ENCODE measurements at places on chromosomes 2 and 18. TPM values are rescaled to one million over a fixed set of nuclear protein-coding genes. Genes with fewer than 3 reads are reported as not detected.

- H3K27me3 ChIP-seq, result no peaks in the 10 kb centered on the region
- H3K36me3 ChIP-seq, result peaks cover 49% of the 10 kb centered on the region
- no peak for DNase-seq
- H3K27ac ChIP-seq, result no peak overlapping the region
- no peak overlapping the region for H3K4me3 ChIP-seq
Measured at GRCh38 chr2:73952499-73953446, 26.1 kb downstream of the DGUOK start.

DNA sequence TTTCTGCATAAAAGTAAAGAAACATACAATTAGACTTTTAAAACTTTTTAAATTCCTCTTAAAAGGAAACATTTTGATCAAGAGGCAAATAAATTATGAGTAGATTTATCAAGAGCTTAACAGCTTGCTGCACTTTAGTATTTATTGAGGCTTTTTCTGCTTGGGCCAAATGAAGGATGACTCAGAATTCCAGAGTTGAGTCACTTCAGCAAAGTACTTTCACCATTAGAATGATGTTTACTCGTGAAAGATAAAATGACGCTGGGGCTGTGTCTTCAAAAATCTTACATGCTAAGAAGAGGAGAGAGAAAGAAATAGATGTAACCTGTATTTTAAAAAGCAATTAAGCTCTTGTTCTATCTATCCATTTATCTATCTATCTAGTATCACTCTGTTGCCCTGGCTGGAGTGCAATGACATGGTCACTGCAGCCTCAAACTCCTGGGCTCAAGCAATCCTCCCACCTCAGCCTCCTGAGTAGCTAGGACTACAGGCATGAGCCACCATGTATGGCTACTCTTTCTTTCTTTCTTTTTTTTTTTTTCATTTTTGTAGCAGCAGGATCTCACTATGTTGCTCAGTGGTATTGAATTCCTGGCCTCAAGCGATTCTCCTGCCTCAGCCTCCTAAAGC is 75.3 kb upstream of the RIOK3 start:
- no peak for DNase-seq
- H3K36me3 ChIP-seq, result peaks cover 1% of the 10 kb centered on the region
- no peak overlapping the region for H3K4me3 ChIP-seq
- H3K27ac ChIP-seq, result peak overlapping the region; percentile 96
- H3K4me1 ChIP-seq, result peaks cover 42% of the 10 kb centered on the region
- H3K27me3 ChIP-seq, result no peaks in the 10 kb centered on the region

DNA sequence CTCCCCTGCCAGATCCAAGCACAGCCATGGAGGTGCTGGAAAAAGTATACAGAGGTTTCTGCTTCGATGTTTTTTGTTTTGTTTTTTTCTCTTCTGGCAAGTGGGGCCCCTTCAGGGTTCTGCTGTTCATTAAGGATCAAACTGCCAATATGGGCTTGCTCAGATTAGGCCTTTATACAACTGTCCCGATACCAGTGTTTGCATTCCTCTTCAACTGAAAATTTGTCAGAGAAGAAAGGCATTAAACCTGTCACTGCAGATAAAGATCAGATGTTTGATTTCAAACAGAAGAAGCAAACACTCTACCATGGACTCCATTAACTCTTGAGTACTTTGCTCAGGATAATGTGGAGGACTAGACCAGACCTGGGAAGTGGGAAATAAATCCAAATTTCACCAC is 396.0 kb upstream of the SMIM21 start:
- H3K36me3 ChIP-seq, result no peaks in the 10 kb centered on the region
- DNase-seq, result no peak
- no peak overlapping the region for H3K27ac ChIP-seq
- no peak overlapping the region for H3K4me3 ChIP-seq

- H3K4me1 ChIP-seq, result no peaks in the 10 kb centered on the region
- no peak overlapping the region for H3K4me3 ChIP-seq
- no peaks in the 10 kb centered on the region for H3K27me3 ChIP-seq
- no peak for DNase-seq
- no peak overlapping the region for H3K27ac ChIP-seq
Measured at GRCh38 chr2:229025653-229026052, 245.4 kb downstream of the PID1 start.

GRCh38 chr2:101773137-101773536 is 75.6 kb downstream of the MAP4K4 start:
- peaks cover 76% of the 10 kb centered on the region for H3K4me1 ChIP-seq
- H3K36me3 ChIP-seq, result no peaks in the 10 kb centered on the region
- H3K4me3 ChIP-seq, result no peak overlapping the region

GRCh38 chr2:103788389-103788788 is 1026.6 kb downstream of the TMEM182 start:
- no peak overlapping the region for H3K4me3 ChIP-seq
- no peaks in the 10 kb centered on the region for H3K27me3 ChIP-seq
- H3K36me3 ChIP-seq, result no peaks in the 10 kb centered on the region
- peaks cover 24% of the 10 kb centered on the region for H3K4me1 ChIP-seq
- no peak overlapping the region for H3K27ac ChIP-seq

Gene KLF7
- total RNA-seq, result 46.2 TPM

Gene LYG2
- not detected for total RNA-seq

Gene TTL
- 68.8 TPM for total RNA-seq

Gene SP100
- 57.6 TPM for total RNA-seq

Data from chondrocyte (in vitro differentiated cells).